Activated CD4-positive, alpha-beta memory T cell treated with anti-CD3 and anti-CD28 coated beads, Interleukin-2, amount 10 ng/mL, durations not matched to agents 7 days and 5 days (primary cell): ENCODE measurements at places on chromosomes 12 and 14.

DNA sequence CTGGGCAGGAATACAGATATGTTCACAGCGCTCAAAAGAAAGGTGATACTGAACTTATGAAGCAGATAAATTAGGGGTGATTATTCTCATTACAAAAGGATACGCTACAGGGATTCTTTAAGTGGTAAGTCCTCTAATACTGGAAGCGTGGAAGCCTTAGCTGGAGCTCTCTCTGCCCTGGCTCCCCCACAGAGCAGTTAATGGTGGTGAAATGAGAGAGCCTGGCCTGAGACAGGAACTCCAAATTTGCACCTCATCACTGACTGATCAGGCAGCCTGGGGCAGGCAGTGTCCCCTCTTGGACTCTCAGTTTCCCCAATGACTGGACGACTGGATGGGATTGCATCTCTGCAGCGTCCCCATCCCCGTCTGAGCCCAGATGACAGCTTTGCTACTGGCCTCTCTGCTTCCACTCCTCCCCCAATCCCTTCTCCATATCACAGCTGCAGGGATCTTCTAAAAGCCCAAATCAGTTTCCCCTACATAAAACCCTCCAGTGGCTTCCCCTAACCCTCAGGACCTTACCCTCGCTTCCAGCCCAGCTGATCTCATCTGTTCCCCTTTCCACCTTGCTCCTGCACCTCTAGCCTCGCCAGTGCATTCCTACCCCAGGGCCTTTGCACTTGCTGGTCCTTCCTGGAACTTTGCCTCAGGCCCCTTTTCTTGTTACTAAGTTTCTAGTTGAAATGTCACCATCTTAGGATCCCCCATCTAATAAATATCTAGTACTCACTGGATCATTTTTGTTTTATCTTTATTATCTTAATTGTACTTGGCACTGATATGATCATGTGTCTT is 171.7 kb upstream of the LHX5 start:
- no peak for DNase-seq

- no peak for DNase-seq
Measured at GRCh38 chr12:96919510-96920210, 12.6 kb downstream of the NEDD1 start.

GRCh38 chr12:124573839-124574786 is 6.7 kb upstream of the NCOR2 start:
- no peak for DNase-seq

- DNase-seq = no peak
Measured at GRCh38 chr14:34926552-34926951, 51.4 kb upstream of the BAZ1A start.

- no peak for DNase-seq
Measured at GRCh38 chr12:69141074-69141473, 98.3 kb upstream of the CPSF6 start.

DNA sequence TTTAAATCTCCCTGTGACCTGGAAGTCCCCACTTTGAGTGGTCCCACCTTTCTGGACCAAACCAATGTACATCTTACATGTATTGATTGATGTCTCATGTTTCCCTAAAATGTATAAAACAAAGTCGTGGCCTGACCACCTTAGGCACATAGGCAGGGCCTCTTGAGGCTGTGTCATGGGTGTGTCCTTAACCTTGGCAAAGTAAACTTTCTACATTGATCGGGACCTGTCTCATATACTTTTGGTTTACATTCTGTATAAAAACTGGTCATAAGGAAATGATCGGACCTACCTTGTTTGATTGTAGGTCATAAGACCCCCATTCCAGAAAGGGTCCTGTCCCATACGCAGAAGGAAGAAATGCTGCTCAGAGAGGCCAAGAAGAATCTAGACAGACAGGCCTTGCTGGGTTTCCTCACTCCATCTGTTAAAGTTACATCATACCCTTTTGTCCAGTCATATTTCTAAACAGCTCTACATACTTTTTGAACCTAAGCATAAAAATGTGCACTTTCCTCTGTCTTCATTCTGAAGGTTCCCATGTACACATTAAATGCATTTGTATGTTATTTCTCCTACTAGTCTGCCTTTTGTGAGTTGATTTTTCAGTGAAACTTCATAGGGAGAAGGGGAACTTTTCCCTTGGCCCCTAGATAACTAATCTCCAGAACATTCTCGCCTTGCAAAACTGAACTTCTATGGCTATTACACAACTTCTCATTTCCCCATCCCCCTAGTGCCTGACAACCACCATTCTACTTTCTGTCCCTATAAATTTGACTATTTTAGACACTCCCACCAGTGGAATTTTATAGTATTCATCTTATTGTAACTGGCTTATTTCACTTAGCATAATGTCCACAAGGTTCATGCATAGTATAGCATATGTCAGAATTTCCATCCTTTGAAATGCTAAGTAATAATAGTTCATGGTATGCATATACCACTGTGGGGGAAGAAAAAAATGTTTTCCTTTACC is 30.2 kb upstream of the CPM start:
- no peak for DNase-seq

GRCh38 chr12:85322715-85323114 is 42.7 kb downstream of the ALX1 start:
- no peak for DNase-seq

GRCh38 chr12:4178424-4179170 is 95.0 kb upstream of the CCND2 start:
- no peak for DNase-seq

DNA sequence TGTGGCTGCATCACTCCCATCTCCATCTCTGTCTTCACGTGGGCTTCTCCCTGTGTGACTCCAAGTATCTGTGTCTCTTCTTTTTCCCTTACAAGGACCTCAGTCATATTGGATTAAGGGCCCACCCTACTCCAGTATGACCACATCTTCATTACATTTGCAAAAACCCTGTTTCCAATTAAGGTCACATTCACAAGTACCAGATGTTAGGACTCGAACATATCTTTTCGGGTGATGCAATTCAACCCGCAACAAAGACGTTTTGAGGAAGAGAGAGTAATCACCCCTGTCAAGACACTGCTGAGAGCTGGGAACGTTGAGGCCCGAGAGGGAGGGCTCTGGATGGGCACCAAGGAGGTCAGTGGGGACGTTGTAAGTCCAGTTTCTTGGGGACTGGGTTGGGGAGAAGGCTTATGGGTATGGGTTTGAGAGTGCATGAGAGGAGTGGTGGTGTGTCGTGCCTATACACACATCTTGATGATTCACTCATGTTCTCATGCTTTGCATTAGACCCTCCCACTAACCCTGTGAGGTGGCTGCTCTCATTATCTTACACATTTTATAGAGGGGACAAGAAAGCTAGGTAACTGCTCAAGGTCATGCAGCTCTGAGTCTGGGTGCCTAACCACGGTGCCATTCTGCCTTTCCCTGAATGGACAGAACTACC is 12.1 kb upstream of the IFI27 start:
- no peak for DNase-seq

GRCh38 chr12:26287671-26288381 is 92.5 kb downstream of the SSPN start:
- no peak for DNase-seq

DNA sequence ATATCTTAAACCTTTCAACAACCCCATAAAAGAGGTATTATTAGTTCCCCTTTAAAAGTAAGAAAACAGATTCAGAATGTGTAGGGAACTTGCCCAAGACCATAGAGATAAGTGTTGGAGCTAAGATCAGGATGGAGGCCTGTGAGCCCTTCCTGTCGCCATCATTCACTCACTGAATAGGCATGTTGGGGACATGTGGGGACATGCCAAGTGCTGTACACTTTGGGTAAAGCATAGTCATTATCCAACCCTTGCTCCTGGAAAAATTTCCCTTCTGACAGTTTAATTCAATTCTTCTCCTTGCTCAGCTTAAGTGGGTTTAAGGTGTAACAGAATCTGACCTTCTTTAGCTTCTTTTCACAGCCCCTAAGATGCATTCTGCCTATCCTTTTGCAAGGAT is 28.0 kb upstream of the C12orf42 start:
- DNase-seq = no peak

DNA sequence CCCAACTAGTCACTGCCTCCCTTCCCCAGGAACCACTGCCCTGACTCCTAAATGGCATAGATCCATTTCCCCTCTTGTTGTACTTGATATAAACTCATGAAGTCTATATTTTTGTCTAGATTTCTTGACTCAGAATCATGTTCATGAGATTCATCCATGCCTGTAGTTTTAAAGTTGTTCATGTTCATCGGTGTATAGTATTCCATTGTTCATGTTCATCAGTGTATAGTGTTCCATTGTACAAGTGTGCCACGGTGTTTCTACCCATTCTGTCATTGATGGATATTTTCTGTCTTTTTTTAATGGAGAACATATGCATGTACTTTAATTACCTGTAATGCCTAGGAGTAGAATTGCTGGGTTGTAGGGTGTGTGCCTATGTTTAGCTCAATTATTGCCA is 261.7 kb downstream of the CACNA1C start:
- no peak for DNase-seq
